BJ (cell line): ENCODE measurements at places on chromosomes 7 and 10. TPM values are rescaled to one million over a fixed set of nuclear protein-coding genes. Genes with fewer than 3 reads are reported as not detected.

Gene CCL24
- polyA plus RNA-seq = not detected in 2 replicates

Gene TBXAS1
- 0.16 and 0.18 TPM in 2 replicates for polyA plus RNA-seq

Gene CALCR
- not detected in 2 replicates for polyA plus RNA-seq

DNA sequence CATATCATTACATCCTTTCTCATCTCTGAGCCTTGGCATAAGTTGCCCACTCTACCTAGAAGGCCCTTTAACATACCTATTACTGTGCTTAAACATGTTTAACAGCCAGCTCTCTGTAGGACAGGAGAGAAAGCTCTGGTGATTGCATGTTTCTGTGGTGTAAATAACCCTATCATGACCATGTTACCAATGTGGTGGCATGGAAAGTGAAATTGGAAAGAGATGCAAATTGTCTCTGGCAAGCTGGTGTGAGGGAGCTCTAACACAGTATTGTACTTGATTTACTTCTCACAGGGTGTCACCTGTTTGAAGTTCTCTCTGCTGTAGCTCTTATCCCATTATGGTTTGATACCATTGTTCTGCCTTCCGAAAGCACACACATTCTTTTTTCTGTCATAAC lies 231.8 kb upstream of the DKK1 start:
- DNase-seq = no peak
